ENCODE measurements at places on chromosomes 6 and 20.
A peak's percentile ranks its signal among the peaks of the same experiment; 100 is the strongest.

DNA sequence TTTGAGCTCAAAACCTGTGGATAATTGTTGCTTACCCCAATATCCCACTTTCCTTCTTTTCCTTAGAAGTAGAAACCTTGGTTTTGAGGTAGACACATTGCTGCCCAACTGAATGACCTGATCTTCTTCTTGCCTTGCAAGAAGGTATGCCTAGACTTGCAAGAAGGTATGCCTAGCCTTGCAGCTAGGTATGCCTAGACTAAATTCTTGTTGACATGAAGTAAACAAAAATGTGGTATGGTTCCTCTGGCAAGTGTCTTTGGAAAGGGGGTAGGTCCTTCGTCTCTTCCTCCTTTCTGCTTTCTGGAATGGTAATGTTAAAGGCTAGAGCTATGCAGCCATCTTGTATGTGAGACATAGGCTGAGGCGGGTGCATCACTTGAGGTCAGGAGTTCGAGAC, 129.2 kb downstream of the GMPR start:
- DNase-seq = no peak

- no peak for DNase-seq
Measured at GRCh38 chr20:42875581-42875980, 314.1 kb downstream of the PTPRT start.

- DNase-seq = peak; percentile 85
Measured at GRCh38 chr20:54475334-54476168, at the start of gene DOK5. Gene DOK5 (plus strand): TSS chr20:54475593. CDS start chr20:54475947, 354 bp downstream.

- no peak for DNase-seq
Measured at GRCh38 chr6:9620263-9620662, 794.6 kb downstream of the TFAP2A start.

DNA sequence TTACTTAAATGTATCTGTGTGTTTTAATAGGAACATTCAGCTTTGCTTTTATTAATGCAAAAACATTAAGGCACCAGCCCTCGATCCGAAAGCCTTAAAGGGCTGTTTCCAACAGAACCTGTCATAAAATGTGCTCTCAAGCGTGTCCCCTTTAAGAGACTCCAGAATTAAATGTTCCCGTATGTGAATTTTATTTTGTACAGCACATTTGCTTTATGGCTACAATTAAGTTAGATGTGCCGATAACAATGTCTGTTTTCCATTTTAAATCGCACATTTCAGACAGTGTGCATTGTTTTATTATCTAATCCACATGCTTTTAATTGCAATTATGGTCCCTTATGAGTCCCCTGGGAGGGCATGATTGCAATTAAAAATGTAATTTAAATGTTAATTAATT, 198.9 kb downstream of the TSHZ2 start:
- no peak for DNase-seq

DNA sequence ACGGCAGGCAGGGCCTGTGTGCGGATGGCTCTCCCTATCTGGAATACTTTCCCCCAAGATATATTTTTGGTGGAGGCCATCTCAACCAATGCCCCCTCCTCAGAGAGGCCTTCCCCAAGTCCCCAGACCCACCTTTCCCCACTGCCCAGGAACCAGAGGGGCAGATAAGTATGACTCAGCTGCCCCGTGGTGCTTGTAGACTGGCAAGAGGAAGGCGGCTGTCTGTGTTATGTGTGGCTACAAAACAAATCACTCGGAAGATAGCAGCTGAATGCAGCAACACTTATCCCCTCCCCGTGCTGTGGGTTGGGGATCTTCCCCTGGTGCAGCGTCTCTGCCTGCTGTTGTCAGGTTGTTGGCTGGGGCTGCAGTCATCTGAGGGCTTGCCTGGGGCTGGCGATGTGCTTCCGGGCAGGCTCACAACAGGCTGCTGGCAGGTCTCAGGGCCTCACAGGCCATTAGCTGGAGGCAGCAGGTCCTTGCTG, 7.1 kb downstream of the NPEPL1 start:
- no peak for DNase-seq

GRCh38 chr6:108002365-108003221, 44.6 kb upstream of the SEC63 start:
- no peak for DNase-seq

GRCh38 chr6:36368921-36369865, 18.3 kb downstream of the ETV7 start:
- no peak for DNase-seq

GRCh38 chr20:23023621-23024177, 11.4 kb upstream of the SSTR4 start:
- DNase-seq = no peak

DNA sequence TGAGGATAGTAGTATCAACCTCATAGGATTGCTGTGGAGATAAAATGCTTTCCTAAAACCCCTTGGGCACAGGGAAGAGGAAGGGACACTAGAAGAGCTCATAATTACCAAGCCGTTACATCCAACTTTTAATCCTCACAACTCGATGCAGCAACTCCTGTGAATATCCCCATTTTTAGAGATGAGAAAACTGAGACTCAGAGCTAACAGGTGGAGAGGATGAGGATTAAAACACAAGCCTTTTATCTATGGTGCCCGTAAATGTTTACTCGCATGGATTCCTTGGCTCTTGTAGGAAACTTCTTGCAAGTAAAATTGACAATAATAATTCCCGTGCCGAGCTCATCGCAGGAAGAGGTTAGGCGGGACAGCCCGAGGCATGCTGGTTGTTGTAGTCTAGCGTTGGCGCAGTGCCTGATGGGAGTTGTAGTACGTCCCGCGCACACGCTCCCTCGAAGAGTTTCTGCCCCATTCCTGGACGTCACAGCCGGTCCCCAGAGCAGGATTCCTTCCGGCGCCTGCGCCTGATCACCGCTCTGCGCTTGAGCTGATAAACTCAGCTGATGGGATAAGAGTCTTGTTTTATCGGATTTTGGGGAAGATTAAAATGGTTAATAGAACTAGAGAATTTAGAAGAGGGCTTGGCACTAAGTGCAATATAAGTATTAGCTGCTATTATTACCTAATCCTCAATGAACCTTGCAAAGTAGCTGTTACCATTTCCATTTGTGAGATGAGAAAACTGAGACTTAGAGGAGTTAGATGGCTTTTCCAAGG, 2.8 kb upstream of the UBE2V1 start:
- DNase-seq = peak; percentile 99

DNA sequence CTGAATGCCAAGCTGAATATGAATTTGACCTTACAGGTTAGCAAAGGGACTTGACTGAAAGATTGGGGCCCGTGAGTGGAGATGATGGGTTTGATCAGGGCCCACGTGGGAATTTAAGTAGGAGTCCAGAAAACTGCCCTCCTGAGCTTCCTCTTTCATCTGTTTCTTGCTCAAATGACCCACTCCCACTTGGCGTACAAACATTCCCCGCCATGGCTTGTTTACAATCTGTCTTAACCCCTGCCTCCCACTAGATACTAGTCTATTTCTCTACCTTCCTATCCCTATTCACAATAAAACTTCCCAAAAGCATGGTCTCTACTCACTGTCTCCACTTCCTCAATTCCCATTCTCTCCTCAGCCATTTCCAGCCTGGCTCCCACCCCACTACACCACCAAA, 9.4 kb downstream of the MMP9 start:
- no peak for DNase-seq
